AG08395 (cell line): ENCODE measurements at places on chromosomes 4 and X.
A peak's percentile ranks its signal among the peaks of the same experiment; 100 is the strongest.

DNA sequence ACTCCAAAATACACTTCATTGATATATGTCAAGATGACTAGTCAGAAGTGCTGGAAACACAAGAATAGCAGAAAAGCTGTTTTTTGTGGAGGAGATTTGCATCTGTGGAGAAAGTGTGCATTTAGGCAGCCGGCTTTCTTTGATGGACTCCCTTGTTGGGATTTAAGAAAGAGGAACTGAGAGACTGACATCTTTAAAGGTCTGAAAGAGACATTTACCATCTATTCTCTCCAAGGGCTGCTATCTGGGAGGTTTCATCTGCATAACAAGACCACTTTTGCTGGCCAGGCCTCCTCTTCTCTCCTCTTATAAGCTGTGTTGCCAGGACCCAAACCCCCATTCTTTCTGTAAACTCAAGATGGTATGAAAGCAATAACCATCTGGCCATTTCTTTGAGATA lies 1065.0 kb downstream of the NLGN4X start:
- DNase-seq = no peak

- DNase-seq = no peak
Measured at GRCh38 chr4:146638333-146638785, 334 bp upstream of the POU4F2 start.

DNA sequence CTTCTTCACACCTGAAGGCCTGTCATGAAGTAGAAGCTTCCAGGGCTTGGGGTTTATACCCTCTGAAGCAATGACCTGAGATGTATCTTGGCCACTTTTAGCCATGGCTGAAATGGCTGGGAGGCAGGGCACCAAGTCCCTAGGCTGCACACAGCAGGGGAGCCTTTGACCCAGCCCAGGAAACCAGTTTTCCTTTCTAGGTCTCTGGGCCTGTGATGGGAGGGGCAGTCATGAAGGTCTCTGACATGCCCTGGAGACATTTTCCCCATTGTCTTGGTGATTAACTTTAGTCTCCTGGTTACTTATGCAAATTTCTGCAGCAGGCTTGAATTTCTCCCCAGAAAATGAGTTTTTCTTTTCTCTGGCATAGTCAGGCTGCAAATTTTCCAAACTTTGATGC lies 511.0 kb upstream of the KLHL4 start:
- DNase-seq = no peak

DNA sequence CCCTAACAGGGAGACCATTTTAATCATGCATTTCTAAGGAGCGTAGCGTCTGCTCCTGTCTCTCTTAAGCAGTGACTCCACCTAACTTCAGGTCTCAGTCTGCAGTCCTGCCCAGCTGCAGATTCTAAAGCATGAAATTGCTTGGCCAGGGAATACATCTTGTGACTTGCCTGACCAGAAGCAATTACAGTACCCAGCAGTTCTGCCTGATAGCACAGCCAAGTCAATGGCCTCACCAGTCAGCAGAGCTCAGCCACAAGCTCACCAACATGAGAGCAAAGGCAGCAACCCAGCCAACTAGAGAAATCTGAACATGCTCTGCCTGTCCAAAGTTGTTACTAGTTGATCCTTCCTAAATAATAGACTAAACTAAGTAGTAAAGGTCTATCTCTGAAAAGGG lies 2011.9 kb upstream of the PCDH10 start:
- no peak for DNase-seq

GRCh38 chrX:23503835-23504539 lies 163.3 kb upstream of the PRDX4 start:
- peak; percentile 2 for DNase-seq

- no peak for DNase-seq
Measured at GRCh38 chrX:153102418-153102817, 30.2 kb downstream of the PNMA6A start.

GRCh38 chr4:153233761-153234371 lies 29.6 kb downstream of the TRIM2 start:
- peak; percentile 89 for DNase-seq

DNA sequence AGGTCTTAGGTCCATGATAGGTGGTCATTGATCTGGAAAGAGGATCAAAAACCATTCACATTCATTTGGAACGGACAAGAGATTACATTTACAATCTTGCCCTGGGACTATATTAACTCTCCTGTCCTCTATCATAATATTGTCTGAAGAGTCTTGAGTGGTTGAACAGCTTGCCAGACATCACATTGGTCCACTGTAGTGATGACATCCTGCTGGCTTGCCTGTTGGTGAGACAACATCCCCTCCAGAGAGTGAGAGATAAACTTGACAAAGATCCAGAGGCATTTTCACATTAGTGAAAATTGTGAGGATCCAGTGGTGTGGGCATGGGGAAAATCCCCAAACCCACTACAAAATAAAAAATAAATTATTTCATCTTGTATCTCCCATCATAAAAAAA lies 155.7 kb upstream of the LEF1 start:
- DNase-seq = no peak

GRCh38 chr4:11209826-11210225 lies 218.9 kb downstream of the HS3ST1 start:
- no peak for DNase-seq

- DNase-seq = peak; percentile 31
Measured at GRCh38 chrX:69163936-69164741, 1.1 kb downstream of the PJA1 start.

- no peak for DNase-seq
Measured at GRCh38 chr4:36374836-36375511, 93.6 kb downstream of the DTHD1 start.

DNA sequence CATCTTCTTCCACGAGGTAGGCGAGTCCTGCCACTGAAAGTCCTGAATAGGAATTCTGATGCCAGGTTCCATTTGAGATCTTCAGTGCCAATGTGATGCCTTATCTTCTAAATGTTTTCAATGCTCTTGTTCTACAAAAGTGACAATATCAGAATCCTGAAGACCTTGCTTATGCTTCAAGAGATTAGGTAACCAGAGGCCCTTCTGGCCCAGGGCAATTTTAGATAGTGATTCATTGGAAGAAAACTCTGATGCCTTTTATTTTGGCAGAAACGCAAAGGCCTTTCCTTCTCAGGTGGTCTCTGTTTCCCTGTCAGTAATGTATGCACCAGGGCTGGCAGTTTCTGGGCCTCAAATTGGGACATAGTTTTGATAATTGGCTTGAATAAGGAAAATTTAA lies 144.8 kb downstream of the CEP135 start:
- DNase-seq = no peak

- no peak for DNase-seq
Measured at GRCh38 chrX:572538-573124, 58.0 kb upstream of the SHOX start.

- DNase-seq = no peak
Measured at GRCh38 chr4:178471994-178472393, 1029.8 kb upstream of the AGA start.

- DNase-seq = no peak
Measured at GRCh38 chr4:110620322-110620690, 2.6 kb downstream of the PITX2 start.

GRCh38 chrX:14902537-14902936 lies 29.3 kb downstream of the MOSPD2 start:
- no peak for DNase-seq

DNA sequence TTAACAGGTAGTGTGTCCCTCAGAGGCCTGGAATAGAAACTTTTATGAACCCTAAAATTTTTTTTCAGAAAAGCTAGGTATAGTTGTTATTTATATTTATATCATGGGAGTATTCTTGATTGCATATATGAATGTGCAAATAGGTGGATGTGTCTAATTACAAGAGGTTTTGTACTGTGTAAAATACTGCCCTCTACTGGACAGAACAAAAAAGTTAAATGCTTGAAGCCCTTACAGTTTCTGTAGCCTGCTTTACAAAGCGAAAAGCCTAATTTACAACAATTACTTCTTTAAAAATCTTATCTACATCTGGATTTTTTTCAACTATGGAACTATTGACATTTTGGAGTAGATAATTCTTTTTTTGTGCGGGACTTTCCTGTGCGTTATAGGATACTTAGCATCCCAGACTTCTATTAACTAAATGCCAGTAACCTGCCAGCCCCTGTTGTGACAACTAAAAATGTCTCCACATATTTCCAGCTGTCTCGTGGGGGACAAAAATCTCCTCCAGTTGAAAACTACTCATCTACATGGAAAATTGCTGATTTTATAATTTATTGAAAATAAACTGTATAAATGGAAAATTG lies 35.1 kb downstream of the ENPEP start:
- peak; percentile 54 for DNase-seq

DNA sequence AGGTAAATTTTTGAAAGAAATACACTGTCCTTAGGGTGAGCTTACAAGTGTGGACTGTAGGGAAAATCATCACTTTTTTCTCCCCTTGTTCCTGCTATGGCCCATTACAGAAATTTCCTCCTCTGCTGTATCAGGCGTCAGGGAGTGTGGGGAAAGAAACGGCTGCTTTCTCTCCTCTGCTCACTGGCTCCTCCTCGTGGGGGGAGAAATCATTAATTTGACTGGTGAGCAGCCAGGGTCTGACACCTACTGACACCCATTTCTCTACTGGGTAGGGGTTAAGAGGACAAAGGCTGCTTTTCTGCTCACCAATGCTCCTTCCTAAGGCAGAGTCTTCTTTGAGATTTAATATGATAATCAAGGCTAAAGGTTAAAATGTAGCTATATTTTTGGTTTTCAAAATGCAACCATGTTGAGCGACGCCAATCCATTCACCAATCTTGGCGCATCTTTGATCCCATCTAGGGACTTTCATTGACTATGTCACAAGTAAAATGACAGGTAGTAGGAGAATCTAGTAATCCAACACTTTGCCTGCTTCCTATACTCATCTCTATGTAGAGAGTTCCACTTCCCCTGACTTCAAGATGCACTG lies 25.1 kb downstream of the SETD7 start:
- DNase-seq = peak; percentile 68

DNA sequence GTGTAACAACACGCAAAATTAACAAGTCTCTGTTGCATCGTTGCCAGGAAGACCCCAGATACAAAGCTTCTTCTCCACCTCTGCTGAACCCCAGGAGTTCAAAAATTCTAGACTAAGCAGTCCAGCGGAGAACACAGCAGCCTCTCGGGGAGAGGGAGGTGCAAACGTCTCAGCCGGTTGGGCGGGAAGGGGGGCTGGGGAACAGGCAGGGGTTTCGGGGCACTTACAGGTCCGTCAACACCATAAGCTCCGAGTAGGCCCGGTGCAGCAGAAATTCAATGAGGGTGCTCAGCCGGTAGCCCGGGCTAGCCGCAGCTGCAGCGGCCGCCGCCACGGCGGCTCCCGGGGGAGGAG lies 394 bp downstream of the MED14 start:
- DNase-seq = no peak

DNA sequence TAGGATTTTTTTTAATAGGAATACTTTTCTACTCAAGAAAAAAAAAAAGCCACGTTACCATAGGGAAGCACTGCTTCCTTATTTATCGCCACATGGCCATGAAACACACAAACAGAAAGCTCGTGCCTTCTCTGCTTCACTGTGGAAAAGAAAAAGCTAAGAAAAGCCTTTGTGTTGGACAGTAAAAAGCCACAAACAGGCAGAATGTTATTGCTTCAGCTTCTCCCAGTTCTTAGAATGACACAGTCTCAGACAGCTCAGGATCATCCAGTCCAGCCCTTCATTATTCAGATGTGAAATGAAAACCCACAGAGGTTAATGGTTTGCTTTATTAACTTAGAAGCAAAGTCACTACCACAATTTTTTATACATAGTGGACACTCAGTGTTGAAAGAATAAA lies 181.6 kb upstream of the NOCT start:
- no peak for DNase-seq

GRCh38 chrX:44261286-44261685 lies 82.2 kb downstream of the EFHC2 start:
- DNase-seq = no peak

DNA sequence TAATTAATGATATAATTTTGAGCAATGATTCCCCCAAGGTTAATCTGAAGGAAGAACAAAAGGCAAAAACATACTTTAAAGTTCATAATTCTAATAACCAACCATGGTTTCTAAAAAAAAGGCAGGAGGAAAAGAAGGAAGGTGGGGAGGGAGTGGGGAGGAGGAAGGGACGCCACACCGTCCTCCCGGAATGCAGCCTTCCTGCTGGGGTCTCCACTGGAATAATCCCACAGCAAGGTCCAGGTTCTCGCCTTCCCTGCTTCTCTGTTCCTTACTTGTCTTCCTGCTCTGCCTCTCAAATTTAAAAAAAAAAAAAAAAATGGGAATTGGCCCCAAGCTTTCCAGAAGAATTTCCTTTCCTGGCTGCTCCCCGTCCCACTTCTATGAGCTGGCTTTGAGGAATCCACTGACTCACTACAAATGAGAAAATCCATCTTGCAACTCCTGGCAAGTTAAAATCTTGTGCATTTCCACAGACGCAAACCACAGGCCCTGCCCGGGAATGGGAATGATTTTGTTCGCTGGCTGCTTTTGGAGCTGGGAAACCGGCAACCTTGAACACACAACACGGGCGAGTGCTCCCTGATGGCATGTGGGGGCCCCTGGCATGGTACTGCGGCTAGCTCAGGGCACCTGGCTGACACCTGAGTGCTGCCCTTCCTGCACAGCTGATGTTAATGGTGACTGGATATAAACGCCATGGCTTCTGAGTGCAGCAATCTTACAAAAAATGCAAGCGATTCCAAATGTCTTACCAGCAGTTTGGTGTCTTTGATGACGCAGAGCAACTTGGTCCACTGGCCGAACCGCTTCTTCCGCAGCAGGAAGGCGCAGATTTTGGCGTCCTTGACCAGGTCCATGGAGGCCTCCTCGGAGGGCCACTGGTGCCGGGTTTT lies 97.0 kb downstream of the AFAP1 start:
- peak; percentile 92 for DNase-seq

DNA sequence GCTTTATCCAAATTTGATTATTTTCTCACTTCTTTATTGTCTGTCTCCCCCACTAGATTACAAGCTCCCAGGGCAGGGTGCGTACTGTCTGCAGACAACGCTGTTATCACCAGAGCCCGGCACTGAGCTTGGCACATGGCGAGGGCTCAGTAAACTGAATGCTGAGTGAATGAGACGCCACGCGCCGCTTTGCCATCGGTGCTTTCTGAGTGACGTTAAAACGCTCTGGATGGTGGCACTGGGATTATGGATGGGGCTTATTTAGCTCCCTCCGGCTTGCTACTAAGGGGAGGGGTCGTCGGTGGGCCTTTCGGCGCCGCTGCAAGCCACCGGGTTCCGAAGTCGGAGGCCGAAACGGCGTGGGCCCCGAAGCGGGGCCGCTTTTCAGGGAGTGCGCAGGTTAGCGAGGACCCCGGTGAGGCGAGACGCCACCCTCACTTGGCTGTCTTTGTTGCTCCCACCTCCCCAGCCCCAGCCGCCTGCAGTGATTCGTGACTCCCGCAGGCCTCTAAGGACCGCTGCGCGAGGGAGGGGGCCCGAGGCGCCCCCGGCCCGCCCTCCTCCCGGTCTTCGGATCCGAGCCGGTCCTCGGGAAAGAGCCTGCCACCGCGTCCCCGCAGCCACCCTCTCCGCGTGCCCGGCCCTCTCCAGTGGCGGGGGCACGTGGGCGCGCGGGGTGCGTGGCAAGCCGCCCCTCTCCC lies 569 bp upstream of the FHL1 start:
- DNase-seq = no peak

GRCh38 chrX:136752796-136753195 lies 27.9 kb downstream of the ARHGEF6 start:
- DNase-seq = no peak

DNA sequence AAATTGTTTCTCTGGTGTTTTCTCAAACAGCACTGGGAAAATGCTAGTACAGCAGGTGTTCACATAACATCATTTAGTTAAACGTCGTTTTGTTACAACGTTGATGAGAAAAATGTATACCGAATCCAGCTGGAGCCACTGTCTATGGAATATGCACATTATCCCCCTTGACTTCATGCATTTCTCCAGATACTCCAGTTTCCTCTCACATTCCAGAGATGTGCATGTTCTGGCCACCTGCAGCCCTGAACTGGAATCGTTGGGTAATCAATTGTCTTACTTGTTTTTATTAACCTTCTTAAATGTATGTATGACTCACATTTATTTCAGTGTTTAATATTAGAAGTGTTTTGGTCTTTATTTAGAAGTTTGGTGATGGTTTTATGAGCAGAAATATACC lies 18.4 kb upstream of the ODAM start:
- DNase-seq = no peak
